ENCODE measurements at places on chromosomes 5 and 9.
A peak's percentile ranks its signal among the peaks of the same experiment; 100 is the strongest.

DNA sequence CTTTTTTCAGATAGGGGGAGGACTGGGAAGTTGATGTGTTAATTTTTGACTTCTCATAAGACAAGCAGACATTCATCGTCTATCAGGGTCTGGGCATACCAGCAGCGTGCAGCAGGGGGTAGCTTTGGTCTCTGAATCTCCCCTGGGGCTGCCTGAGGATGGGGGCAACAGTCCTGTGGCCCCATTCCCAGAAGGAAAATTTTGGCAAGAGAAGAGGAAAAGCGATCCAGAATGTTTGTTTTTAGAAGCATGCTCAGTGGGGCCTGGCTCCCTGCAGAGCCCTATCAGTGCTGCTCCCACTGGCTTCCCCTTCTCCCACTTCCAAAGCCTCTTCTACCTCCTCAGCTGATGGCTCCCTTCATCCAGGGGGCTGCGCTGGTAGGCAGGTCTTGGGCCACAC lies 194.8 kb upstream of the IL12B start:
- no peak for DNase-seq

GRCh38 chr9:14340994-14341393 lies 27.1 kb upstream of the NFIB start:
- DNase-seq: no peak

GRCh38 chr5:74360535-74361210 lies 279.9 kb downstream of the ENC1 start:
- no peak for DNase-seq

GRCh38 chr5:59474324-59474723 lies 419.2 kb downstream of the PDE4D start:
- DNase-seq: no peak

GRCh38 chr9:124398191-124398935 lies 16.9 kb downstream of the PSMB7 start:
- DNase-seq: no peak

- no peak for DNase-seq
Measured at GRCh38 chr9:89413963-89414638, 83.8 kb downstream of the SEMA4D start.

DNA sequence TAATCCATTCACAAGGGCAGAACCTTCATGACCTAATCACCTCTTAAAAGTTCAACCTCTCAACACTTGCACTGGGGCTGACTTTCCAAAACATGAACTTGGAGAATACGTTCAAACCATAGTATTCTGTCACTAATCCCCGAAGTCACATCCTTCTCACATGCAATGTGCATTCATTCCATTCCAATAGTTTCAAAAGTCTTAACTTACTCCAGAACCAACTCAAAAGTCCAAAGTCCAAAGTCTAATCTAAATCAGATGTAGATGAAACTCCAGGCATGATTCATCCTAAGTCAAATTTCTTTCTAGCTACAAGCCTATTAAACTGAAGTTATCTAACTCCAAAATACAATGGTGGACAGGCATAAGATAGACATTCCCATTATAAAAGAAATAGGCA lies 21.7 kb upstream of the ADAMTSL1 start:
- no peak for DNase-seq

GRCh38 chr5:77356740-77357139 lies 135.4 kb downstream of the WDR41 start:
- no peak for DNase-seq

GRCh38 chr9:89579741-89580385 lies 24.9 kb upstream of the GADD45G start:
- DNase-seq: peak; percentile 40

DNA sequence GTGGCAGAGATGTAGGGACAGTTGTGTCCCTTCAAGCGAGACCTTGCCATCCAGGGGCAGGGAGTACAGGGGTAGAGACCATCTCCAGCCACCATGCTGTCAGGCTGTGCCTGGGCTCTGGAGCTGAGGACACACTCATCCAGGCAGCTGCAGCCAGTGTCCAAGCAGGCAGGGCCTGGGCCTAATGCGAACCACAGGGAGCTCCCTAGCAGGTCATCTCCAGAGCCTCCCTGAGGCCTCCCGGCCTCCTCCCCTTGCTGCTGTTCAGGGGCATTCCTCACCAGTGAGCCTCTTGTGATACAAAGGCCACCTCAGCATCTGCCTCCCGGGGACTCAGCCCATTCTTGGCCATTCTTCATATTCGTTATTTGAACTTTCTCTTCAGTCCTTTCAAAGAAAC lies 35.0 kb downstream of the TPPP start:
- no peak for DNase-seq

- no peak for DNase-seq
Measured at GRCh38 chr5:150077996-150078801, 8.2 kb downstream of the CSF1R start.

DNA sequence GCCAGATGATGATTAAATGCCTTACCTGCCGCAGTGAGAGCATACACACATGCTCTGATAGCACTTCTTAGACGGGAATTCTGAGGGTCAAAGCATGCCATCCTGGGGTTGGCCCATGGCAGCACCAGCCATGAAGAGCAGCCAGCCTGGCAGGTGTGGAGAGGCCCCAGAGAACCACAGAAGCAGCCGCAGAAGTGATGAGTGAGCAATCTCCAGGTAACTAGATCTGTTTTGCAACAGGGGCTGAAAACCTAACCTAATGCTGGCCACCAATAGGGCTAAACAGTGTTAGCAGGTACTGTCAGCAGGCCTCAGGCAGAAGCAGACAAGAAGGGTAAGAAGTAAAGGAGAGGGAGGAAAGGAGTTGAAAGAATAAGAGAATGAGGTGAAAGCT lies 33.5 kb upstream of the HOMER1 start:
- DNase-seq: no peak

GRCh38 chr9:93119953-93120845 lies 13.9 kb downstream of the NINJ1 start:
- peak; percentile 90 for DNase-seq

DNA sequence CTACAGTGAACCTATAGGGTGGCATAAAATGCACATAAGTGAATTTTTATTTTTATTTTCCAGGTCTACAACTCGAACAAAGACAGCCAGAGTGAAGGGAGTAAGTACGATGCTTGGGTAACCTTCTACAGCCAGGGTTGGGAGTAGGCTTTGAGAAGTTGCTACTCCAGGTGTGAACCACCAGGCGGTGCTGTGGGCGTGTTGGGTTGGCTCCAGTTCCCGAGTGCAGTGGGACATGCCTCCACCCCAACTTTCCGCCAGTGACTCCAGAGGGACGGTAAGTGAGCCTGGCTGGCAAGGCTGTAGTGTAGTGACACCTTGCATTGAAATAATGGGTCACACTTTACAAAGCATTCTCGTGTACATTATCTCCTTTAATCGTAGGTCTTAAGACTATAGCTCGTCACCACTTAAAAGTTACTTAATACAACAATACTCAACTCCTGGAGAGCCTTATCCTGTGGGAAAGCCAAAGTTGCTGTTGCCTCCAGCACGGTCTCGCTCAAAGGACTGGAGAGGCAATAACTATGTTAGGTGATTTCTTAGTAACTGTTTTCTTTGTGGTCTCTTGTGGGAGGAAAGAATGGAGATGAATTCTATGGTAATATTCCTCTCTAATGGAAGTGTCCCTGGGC lies 244.0 kb downstream of the ARHGAP26 start:
- DNase-seq: peak; percentile 51

GRCh38 chr9:32551276-32552051 lies 663 bp upstream of the SMIM27 start:
- peak; percentile 68 for DNase-seq

DNA sequence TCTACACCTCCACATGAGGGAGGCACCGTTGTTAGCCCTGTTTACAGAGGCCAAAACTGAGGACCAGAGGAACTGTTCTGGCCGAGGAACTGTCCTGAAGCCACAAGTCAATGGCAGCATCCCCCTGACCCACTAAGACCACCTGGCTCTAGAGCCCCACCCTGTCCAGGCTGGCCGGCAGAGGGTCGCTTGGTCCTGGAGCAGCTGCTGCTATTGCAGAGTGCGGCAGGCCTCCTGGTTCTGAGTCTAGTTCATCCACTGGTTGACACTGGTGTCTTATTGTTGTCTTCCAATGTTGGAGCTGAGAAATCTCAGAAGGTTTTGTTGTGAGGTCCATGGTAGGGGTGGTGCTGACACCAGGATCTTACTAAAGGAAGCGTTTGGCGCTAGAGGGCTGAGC lies 26.6 kb upstream of the ANGPTL2 start:
- DNase-seq: no peak

DNA sequence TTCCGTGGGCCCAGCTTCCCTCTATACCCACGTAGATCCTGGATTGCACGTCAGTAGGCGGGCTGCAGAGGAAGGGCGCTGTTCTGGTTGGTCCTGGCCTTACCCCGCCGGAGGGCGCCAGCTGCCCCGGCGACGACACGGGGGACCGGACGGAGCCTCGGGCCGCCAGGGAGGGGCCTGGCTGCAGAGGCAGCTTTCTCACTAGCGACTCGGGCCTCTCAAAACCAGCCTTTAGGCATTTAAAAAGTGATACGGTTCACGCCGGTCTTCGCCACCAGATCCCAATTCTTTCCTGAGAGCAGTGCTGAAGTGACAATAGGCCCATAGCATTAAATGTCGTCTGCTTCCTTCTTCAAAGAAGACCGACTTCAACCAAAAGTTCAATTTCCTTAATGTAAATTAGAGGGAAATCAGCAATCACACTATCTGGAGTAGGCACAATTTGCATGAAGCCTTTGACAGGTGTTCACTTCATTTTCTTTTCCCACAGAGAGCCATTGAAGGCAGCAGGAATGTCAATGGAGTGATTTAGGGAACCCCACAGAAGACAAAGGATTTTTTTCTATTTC lies 17.6 kb upstream of the UBE2D2 start:
- peak; percentile 62 for DNase-seq

GRCh38 chr9:23643656-23644258 lies 182.3 kb downstream of the ELAVL2 start:
- no peak for DNase-seq

DNA sequence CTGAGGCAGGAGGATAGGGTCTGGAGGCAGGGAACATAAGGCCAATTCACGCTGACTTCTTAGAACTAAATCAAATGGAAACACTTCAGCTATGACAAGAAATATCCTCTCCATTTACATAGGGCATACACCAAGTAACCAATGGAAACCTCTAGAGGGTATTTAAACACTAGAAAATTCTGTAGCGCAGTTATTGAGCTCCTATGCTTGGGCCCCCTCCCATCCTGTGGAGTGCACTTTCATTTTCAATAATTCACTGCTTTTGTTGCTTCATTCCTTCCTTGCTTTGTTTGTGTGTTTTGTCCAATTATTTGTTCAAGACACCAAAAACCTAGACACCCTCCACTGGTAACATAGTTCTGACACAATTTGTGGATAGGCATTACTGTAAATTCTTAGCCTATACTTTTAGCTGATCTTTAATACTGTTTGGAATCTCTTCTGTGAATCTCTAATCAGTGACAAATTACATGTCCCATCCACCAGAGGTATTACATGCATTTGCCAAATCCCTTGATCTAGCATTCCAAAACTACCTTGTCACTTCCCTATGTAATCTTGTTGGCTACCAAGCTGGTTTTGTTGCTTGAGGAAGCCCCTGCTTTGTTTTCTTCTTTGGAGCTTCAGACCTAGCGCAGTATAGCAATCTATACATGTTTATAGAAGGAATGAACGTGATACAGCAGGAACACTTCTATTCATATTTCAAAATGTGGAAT lies 61.6 kb downstream of the ST8SIA4 start:
- DNase-seq: no peak

DNA sequence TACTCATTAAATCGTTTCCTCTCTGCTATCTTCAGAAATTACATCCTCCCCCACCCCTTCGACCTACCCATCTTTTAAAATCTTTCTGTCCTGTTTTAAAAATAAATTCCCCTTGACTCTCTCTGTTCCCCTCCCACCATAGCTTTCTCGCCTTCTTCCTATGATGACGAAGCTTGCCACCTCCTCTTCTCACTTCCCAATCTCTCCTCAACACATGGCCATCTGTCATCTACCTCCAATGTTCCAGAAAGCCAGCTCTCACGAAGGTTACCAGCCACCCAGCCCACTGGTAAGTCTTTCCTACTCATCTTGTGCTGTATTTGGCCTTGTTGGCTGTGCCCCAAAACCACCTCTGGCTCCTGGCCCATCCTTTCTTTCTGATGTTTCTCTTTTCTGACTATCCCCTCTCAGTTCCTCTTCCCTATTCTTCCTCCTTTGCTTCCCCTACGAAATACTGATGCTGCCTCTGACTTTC lies 346.3 kb downstream of the ENC1 start:
- DNase-seq: peak; percentile 15

DNA sequence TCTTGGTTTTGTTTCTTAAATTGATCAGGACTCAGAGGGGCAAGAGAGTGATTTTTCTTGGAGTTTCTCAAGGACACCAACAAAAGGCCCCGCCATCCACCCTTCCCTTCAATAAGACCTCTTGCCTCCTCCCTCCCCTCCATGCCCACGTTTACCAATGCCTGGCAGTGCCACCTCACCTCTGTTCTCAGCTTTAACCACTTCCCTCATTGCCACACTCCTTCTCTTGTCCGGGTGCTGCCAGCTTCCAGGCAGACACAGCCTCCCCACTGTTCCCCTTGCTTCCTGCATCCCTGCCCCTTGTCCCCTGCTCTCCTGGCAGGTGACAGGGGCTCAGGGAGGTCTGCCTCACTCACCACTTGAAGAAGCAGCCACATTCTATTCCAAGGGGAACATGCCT lies 90.8 kb downstream of the LHX2 start:
- DNase-seq: no peak

GRCh38 chr5:124643336-124643735 lies 103.1 kb downstream of the ZNF608 start:
- no peak for DNase-seq

- peak; percentile 82 for DNase-seq
Measured at GRCh38 chr9:127940593-127940992, 2.9 kb upstream of the DPM2 start.

DNA sequence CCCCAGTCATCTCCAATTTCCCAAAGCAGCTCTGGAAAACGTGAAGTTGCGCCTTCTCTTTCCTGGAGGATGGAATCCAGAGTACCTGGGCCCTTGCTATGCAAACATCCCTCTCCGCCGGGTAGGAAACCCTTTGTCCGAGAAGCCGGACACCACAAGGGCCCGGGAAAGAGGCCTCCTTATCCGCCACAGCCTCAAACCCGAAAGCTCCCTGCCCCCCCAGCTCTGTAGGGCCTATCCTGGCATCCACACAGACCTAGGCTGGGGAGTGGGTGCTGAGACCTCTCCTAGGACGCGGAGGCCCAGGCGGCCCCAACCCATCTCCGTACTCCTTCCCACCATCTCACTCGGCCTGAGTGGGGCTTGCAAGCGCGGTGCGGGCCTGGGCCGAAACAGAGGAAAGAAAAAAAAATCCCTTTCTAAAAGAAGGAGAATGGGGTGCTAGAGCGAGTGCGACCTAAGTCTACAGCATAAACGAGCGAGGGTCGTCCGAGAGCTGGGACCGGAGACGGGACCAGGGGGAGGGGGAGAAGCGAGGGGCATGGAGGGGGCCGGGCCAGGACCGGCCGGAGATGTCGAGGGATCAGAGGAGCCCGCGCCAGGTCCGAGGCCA lies 624 bp downstream of the FBXW11 start:
- peak; percentile 20 for DNase-seq

DNA sequence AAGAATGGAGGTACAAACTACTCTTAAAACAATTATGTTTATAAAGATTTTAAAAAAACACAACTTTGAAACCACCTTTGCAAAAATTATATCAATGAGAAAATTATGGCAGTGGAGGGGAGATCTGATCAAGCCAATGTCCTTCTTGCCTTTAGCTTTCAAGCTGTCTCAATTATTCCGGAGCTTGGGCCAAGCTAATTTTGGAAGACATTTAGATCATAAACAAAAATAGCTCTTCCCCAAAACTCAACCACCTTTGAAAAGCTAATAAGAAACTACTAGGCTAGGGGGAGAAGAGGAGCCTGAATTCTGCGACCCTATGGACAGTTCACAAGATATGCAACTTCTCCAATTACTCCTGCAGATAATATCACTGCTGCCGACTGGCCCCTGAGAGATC lies 263.3 kb downstream of the ICE1 start:
- DNase-seq: no peak
